ENCODE measurements at places on chromosomes 1 and 21.

DNA sequence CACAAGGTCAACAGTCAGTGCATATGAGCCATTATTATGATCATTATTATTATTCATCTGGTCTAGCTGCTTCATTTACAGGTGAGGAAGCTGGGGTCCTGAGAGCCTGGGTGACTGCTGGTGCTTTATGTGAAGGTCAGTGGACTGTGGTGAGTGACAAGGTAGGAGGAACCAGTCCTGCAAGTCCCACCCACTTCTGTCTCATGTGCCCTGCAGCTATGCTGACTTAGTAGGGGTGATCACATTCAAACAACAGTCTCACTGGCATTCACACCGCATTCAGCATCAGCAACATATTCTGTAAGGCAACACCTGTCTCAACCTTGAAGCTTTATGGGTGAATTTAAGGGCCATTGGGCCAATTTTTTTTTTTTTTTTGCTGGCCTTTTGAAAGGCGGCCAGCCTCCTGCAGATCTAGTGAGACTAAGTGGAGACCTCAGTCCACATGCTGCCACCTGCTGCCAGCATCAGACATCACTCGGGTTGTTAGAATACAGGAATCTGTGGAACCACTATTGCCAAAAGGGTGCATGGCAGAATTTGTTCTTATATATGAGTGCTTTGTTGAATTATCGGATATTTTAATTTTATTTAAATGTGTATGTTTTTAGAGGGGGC lies 59.9 kb upstream of the CACNA1E start:
- DNase-seq, result no peak

GRCh38 chr1:236455243-236455642 lies 61.2 kb downstream of the EDARADD start:
- no peak for DNase-seq

GRCh38 chr1:21655748-21656147 lies 13.4 kb downstream of the RAP1GAP start:
- no peak for DNase-seq

DNA sequence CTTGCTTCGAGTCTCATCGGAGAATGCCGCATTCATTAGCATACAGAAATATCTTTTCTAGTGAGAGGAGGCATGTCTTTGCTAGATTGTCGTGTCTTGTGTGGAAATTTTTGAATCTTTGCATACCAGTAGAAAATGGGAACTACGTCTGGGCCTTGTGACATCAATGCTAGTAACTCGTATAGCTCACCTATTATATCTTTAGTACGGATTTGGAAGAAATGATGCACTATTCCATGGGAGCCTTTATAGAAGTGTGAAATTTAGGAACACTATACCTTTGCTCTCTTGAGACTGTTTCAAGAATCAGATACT lies 835 bp downstream of the UHMK1 start:
- DNase-seq, result no peak

DNA sequence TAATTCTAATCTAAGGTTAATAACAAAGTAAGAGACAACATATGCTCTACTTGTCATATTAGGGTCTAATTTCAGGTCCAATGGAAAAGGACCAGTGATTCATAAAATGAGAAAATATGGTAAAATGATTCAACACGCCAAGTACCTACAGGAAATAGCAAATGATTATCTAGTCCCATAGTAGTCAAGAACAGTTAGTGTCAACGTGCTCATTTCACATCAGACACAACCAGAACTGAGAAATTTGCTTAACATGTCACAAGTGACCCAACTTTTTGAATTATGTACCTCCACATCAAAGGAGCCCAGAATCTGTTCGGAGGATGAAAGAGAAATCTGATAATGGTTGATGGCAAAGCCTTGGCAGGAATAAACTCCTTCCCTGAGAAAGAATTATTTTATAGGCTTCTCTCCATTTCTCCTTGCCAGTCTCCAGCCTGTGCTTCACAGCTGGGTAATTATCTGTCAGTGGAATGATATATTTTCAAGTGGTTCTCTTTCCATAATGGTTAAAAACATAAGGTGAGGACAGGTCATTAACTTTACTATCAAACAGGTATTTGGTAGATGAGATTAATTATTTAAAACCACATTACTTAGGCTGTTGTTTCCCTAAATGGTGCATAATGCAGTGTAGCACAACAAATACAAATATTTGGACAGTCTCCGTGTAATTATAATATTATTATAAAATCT lies 83.2 kb downstream of the APP start:
- no peak for DNase-seq

GRCh38 chr21:40846587-40847411 lies at the start of gene DSCAM:
Gene DSCAM, minus strand, starts transcription at chr21:40847158. Its CDS starts 497 bp downstream, at chr21:40846661.
- DNase-seq, result no peak

- DNase-seq, result peak; percentile 41
Observed at GRCh38 chr21:41367945-41368734, 6.3 kb downstream of the MX2 start.

- DNase-seq, result no peak
Observed at GRCh38 chr1:220487297-220487820, 40.6 kb upstream of the MARK1 start.

GRCh38 chr1:97350662-97351061 lies 570.2 kb downstream of the DPYD start:
- no peak for DNase-seq

GRCh38 chr1:220746851-220747250 lies 1.3 kb upstream of the MTARC2 start:
- no peak for DNase-seq

GRCh38 chr1:22662318-22662717 lies 9.3 kb downstream of the C1QB start:
- no peak for DNase-seq

DNA sequence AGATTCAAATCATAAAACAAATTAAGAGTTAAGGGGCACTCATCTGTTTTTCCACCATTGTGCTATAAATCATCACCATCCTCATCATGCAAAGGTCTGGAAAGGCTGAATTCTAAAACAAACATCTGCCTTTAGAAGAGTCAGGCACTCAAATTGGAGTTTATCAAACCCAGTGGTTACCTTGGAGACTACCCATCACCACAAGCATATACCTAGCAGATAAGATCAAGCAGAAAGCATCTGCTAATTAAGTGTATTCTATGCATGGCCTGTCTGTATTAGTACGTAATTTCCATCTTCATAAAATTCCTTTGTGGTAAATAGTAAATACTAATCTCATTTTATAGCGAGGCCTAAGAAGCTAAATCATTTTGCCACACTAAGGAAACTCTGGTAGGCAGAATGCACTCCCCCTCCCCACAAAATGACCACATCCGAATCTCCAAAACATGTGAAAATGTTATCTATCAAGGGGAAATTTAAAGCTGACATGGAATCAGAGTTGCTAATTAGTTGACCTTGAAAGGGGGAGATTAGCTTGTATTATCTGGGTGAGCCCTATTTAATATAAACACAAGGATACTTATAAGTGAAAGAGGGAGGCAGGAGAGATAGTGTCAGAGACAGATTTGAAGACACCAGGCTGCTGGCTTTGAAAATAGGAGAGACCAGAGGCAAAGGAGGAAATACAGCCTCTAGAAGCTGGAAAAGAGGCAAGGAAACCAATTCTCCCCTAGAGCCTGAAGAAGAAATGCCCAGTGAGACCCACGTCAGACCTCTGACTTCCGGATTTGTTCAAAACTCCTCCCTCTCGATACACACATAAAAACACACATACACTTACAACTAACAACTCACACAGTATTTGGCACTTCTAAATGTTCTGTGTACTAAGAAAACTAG lies 23.2 kb downstream of the ARID4B start:
- no peak for DNase-seq

DNA sequence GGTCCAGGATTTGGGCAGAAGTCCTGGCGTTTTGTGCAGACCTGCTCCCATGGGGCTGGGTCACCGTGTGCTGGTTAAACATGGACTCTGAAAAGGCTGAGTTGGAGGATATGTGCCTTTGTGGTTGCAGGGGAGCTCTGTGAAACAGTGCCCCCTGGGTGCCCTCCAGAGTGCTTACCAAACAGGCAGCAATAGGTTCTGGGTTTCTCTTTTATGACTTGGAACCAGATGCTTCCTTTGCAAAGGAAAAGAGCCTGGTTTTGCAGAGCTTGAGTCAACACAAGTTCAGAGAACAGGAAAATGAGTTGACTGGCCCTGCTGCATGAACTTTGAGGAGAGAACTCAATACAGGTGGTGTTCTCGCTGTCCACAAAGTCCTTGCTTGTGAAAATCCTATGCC lies 288.9 kb downstream of the TM2D1 start:
- DNase-seq, result no peak

DNA sequence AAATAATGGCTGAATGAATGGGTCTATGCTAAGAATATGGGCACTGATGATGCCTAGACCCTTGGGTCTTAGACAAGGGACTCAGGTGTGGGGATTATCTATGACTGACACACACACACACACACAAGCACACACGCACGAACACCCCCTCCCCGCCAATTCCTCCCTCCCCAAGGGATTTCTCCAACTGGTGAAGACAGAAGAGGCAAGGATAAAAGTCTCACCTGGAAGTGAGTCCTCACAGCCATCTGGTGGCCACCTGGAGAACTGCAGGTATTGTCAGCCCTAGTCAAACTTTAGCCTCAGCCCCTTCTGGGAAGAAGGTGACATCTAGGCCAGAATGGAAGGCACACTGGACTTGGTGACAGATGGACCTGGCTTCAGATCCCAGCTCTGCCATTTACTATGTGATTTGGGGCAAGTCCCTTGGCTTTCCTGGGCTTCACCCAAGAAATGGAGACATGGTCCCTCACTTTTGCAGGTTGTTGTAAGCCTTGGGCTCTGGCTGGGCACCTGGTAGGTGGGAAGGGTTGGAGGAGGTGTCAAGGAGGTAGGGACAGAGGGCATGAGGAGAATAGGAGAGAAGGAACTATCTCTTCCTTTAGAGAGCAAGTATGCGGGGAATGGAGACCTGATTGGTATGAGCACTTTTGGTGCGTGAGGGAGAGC lies 4.0 kb upstream of the GPR3 start:
- DNase-seq, result no peak

- DNase-seq, result no peak
Observed at GRCh38 chr1:29460041-29460610, 223.8 kb downstream of the PTPRU start.

DNA sequence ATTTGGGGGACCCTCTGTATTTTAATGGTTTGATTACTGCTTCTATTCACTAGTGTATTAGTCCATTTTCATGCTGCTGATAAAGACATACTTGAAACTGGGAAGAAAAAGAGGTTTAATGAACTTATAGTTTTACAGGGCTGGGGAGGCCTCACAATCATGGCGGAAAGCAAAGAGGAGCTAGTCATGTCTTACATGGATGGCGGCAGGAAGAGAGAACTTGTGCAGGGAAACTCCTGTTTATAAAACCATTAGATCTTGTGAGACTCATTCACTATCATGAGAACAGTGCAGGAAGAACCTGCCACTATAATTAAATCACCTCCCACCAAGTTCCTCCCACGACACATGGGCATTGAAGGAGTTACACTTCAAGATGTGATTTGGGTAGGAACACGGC lies 464.5 kb upstream of the RGS18 start:
- no peak for DNase-seq

DNA sequence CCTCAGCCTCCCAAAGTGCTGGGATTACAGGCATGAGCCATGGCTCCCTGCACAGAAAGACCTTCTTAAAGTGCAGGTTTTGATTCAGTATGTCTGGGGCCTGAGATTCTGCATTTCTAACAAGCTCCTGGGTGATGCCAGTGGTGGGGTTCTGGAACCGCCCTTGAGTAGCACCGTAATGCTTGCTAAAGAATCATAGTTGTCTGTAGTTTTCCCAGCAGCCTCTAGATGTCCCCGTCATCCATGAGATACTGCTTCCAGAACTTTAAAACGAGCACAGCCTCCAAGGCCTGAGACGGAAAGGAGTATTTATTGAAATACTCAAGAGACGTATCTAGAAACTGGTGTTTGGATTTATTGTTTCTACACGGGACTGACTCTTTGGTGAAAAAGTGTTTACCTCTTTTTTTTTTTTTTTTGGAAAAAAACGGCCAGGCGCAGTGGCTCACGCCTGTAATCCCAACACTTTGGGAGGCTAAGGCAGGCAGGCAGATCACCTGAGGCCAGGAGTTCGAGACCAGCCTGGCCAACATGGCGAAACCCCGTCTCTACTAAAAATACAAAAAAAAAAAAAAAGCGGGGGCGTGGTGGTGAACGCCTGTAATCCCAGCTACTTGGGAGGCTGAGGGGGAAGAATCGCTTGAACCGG lies 2.6 kb upstream of the TOR3A start:
- DNase-seq, result no peak

DNA sequence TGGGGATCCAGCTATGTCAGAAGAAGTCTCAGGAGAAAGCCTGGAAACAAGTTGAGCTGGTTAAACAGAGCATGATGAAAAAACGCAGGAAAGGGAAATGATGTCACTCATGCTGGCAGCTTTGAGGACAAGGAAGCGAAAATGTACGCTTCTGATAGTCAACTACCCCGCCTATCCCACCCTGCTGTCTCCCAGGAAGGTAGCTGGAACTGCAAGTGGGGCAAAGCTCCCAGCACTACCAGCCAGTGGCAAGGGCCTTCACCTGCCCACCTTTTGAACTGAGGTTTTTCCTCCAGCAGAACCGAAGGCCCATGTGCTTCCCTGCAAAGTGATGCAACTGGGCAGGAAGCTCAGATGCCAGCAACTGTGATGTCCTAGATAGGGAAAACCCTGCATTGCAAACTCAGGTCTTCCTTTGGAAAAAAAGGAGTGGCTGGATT lies 6.3 kb upstream of the IL20 start:
- DNase-seq, result no peak

DNA sequence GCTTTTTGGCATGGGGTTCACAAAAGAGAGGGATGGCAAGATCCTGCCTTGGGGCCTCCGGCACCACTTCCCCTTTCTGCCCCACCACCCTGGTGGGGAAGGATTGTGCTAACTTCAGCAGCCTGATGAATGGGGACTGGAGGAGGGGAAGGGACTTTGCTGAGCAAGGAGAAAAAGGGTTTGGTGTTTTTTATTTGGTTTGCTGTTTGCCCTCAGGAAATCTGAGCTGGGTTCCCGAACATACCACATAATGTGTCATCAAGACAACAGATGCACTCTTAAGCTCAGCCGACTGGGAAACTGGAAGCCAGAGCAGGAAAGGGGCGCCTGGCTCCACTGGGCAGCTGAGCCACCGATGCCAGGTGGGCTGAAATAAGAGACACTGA lies 19.8 kb downstream of the OLFML2B start:
- DNase-seq, result no peak

GRCh38 chr21:45618846-45619485 lies 24.6 kb upstream of the PCBP3 start:
- DNase-seq, result no peak

GRCh38 chr21:35727830-35728229 lies 332.5 kb downstream of the SETD4 start:
- DNase-seq, result no peak

DNA sequence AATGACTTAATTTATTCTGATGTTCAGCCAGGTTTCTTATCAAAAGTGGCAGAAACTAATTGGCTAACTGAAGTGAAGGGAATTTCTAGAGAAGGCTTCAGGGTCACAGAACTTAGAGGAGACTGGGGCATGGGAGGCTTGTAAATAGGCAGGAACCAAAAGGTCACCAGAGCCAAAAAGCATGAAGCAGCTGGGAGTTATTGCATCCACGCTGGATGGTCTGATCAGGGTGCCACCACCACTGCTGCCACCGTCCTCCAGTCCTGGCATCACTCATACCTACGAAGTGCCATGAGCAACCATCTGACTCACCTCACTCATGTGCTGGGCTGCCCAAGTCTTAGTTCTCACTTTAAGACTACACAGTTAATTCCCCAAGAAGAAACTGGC lies 82.5 kb upstream of the DPH5 start:
- DNase-seq, result no peak

GRCh38 chr1:44554706-44555105 lies 119.6 kb downstream of the TMEM53 start:
- no peak for DNase-seq
